ENCODE measurements at places on chromosomes 5 and 9. TPM values are rescaled to one million over a fixed set of nuclear protein-coding genes. Genes with fewer than 3 reads are reported as not detected.

ENTPD8 gene
- 0.14 TPM for total RNA-seq

C7 gene
- not detected for total RNA-seq

POLR3G gene
- 15.3 TPM for total RNA-seq

FRMD3 gene
- 6.4 TPM for total RNA-seq

GCNT1 gene
- total RNA-seq, result 5.0 TPM
